ENCODE measurements at places on chromosomes 2 and 18.

- DNase-seq, result no peak
Measured at GRCh38 chr2:1796232-1796930, 52.1 kb upstream of the PXDN start.

- DNase-seq, result no peak
Measured at GRCh38 chr2:45894211-45894610, 242.7 kb downstream of the PRKCE start.

DNA sequence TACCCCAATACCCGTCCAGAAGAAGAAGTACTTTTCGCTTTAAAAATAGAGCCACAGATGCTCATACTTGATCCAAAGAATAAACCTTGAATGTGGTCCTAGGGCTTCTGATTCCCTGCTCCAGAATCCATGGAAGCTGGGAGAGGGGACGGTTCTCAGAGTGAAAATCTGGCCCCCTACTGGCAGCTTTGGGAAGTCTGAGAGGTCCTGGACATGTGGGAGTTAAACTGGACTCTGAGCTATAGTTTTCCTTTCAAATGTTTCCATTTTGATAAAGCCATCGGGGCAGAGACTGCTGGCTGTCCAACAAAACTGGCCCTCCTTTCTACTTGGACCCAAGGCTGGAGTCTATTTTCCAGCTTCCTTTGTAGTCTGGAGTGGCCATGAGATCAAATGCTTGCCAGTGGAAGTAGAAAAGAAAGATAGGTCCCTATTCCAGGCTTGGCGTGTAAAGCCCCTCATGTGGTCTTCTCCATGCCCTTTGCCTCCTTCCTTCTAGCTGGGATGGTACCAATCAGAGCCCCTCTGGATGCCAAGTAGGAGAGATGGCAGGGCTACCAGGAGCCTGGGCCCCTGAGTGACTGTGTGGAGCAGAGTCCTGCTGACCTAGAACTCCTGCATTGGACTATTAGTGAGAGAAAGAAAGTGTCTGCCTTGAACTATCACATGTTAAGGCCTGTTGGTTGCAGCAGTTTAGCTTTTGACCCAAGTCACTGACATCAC, 37.7 kb upstream of the TBC1D8 start:
- DNase-seq, result peak; percentile 26

GRCh38 chr2:237693291-237693994, 66.1 kb downstream of the LRRFIP1 start:
- DNase-seq, result peak; percentile 61

- no peak for DNase-seq
Measured at GRCh38 chr2:7048762-7049294, 131.6 kb downstream of the RNF144A start.

DNA sequence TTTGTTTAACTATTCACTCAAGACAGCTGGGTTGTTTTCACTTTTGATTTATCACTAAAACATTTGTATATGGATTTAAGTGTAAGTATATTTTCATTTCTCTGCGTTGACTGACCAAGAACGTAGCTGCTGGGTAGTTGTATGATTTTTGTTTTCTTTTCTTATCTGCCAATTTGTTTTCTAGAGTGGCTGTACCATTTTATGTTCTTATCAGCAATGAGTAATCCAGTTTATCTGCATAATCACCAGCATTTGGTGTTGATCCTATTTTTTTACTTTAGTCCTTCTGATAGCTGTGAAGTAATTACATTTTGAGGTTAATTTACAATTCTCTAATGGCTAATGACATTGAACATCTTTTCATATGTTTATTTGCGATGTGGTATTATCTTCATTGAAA, 1178.4 kb upstream of the TMEFF2 start:
- peak; percentile 3 for DNase-seq

DNA sequence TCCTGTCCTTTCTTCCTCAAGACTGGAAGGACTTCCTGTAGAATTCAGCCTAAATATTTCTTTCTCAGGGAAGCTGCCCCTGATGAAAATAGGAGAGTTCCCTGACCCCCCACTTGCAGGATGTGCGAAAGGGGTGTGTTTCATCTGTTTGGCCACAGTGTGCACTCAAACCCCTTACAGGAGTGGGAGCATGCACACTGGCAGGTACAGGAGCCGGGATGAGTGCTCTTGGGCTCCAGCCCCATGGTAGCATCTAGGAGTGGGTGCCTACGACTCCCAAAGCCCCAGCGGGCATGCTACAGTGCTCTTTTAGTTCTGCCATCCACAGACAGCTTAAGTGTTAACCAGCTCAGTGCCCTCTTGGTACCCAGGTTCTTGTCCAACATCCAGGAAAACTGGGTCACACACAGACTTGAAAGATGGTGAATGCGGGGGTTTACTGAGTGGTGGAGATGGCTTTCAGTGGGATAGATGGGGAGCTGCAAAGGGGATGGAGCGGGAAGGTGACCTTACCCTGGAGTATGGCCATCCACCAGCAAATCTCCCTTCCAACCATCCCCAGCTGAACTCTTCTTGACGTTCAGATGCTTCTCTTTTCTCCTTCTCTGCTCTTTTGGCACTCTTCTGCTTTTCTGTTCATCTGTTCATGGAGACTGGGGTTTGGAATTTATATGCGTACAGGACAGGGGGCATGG, 295.0 kb upstream of the NCKAP5 start:
- DNase-seq, result no peak

DNA sequence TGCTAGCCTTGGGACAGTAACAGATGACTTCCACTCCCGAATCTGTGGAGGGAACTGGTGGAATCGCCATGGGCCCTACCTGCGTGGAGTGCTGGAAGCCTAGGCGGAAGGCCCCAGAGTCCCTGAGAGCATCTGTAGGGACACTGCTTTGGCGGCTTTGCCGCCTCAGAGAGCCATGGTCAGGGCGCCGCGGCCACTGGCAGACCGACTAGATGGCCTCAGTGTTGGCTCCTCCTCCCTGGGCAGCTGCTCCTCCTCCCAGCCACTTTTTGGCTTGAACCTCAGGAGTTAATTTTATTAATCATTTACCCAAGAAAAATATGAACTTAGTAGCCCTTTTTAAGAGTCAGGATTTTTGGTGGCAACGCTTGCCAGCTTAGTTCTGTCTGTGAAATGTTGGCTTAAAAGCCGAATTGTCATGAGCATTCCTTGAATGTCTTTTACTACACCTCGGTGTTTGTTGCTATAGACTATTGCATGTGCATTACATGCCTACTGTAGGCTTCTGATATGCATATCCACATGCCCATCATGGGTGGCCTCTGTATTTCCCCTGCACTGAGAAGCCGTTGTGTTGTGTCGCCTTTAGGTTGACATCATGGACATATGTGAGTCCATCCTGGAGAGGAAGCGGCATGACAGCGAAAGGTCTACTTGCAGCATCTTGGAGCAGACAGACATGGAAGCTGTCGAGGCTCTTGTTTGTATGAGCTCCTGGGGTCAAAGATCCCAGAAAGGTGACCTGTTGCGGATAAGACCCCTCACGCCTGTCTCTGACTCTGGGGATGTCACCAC, 2.4 kb downstream of the KLF11 start:
- no peak for DNase-seq

DNA sequence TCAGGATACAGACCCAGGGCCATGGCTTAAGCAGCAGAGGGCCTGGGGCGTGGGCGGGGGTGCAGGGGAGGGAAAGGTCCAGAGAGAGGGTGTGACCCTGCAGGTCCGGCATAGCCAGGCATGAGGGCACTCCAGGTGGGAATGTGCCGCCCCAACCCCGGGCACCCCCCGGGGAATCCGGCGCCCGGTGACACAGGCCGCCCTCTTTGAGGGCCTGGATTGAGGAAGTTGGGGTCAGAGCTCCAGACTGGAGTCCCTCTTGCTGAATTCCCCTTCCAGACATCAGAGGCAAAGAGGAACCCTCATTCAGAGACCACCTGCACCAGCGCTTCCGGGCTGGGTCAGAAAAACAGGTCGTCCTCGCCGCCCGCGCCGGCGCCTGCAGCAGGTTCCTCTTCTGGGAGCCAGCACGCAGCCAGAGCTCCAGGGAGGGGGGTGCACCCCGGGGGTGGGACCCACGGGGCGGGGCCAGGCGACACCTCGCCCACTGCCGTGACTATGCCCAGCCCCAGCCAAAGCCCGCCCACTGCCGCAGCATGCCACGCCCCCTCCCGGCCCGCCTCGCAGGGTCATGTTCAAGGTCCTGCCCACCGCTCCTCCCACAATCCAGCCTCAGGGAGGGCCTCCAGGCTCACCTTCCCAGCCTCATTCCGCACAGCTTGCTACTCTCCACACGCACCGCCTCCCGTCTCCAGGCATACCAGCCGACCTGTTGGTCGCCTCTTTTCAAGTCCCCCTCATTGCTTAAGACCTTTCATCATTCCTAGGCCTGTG, 98.3 kb upstream of the ID2 start:
- DNase-seq, result peak; percentile 38

DNA sequence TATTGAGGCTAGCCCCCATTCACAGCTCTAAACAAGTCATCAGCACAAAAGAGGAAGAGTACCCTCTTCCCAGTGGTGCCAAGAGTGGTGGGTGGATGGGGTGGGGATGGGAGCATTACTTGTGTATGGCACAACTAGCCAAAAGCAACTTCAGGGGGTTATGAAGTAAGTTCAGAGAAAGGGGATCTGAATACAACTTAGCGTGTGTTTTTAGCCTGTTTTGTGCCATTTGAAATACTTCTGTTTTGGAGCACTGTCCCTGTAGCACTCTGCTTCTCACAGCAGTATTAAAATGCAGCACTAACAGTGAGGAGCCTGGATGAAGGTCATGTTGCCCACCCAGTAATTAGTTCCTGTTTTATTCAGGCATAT, 113.5 kb downstream of the CRIM1 start:
- DNase-seq, result no peak

GRCh38 chr2:19747310-19748072, 154.3 kb downstream of the TTC32 start:
- no peak for DNase-seq

- DNase-seq, result no peak
Measured at GRCh38 chr2:109382226-109382895, 231.4 kb downstream of the SEPTIN10 start.

DNA sequence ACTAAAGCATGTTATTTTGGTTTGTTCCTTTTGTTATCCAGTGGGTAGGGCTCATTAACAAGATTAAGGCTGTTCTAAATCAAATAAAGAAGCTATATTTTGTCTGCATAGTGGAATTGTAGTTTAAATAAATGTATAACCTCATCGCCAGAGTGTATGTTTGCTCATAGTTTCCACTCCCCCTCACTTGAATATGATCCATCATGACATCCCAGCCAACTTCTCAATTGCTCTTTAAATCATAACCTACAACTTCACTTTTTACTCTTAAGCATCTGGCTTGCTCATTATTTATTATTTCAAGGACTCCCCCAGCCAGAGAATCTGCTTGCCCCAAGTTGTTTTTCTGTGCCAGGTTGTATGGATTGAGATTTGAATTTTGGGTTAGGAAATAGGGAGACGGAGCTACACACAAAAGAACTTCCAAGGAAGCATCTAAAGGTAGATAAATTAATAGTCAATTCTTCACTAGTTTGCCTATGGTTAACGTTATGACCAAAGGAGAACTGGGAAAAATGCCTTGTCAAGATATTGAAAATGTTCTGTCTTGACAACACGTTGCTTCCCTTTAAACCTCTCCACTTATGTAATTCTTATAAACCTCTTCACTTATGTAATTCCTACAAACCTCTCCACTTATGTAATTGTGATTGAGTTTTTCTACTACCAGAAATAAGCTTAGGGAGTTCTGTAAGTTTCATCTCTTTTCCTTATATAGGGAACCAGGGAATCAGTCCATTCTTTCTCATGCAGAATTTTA, 55.4 kb upstream of the UPP2 start:
- DNase-seq, result peak; percentile 6

DNA sequence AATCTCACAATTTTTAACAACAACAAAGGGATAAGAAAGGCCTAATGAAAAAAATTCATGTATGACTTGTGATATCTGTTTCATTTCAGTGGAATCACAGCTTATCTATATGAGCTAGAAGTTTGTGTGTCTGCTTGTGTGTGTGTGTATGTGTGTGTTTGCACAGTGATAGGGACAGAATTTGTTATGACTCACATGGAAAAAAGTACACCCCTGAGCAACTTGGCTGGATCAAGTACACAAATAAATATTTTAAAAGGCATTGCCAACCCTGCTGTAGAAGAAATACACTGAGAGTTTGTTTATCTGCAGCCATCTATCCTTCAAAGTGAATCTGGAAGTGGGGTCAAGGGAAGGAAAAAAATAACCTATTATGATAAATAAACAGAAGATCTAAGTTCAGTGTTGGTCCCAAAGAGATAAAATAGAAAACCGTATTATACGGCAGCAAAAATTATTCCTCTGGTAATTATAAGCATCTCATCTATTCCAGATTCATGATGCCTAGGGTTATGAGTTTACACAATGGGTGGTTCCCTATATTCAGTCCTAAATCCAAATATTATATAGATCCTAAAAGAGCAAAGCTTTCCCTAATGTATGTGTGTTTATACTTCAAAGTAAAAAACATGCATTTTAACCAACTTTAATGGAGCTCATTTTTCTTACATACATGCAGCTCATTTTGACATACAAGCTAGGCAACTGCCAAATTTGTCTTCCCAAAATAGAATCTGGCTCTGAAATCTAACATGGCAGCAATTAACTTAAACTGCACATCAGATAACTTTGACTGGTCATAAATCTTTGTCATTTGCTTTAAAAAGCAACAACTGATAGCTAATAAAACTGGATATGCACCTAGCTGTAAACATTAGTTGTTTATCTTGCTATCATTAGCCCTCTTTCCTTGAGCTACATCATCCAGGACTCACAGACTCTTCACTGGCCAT, 420.6 kb downstream of the IRS1 start:
- DNase-seq, result peak; percentile 66

DNA sequence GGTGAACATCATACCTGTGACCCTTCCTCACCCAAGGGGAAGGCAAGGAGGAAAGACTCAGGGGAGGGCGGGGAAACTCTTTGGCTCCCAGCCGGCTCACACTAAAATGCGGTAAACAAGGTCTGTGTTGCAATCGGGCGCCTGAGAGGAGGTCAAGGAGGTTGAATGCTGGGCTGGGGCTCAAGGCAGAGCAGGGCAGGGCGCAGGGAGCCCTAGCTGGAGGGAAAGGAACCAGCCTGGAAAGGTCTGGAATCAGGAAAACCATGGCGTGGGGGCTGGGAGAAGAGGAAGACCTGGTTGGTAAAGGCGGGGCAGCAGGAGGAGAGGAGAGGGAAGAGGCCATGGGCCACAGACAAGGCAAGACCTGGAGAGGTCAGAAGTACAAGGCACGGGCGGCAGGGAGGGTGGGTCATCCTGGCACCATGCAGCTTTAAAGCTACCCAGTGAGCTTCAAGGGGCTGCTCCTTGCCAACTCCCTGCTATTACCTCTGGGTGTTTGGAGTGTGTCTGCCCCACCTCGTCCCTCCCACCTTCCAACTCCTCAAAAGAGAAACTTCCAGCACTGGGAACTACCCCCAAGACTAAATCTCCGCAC, 4.8 kb upstream of the TMEM37 start:
- DNase-seq, result no peak

DNA sequence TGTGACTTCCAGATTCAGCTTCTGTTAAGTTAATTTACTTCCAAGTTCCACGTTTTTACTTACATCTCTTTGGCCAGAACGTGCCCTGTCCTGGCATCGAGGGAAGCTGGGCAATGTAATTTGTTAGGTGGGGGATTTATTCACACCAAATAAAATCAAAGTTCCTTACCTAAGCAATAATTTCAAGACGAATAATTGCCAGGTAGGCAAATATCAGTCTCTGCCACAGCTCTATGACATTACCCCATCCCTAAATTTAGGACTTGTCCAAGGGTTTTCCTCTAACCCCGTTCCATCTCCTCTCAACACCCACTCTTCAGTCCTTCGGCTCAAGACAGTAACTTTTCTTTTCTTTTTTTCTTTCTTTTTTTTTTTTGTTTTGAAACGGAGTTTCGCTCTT, 38.3 kb upstream of the LAMA1 start:
- no peak for DNase-seq
